Endothelial cell of coronary artery (primary cell): ENCODE measurements at places on chromosomes 4 and X. TPM values are rescaled to one million over a fixed set of nuclear protein-coding genes. Genes with fewer than 3 reads are reported as not detected.

The OPN1MW2 gene
- total RNA-seq = not detected in 2 replicates

The PCSK1N gene
- not detected in 2 replicates for total RNA-seq

The IL2RG gene
- total RNA-seq = not detected in 2 replicates

The PNMA5 gene
- not detected in 2 replicates for total RNA-seq

The CT45A2 gene
- not detected in 2 replicates for total RNA-seq

The ZNF711 gene
- 1.5 and 1.7 TPM in 2 replicates for total RNA-seq

The PNMA6A gene
- total RNA-seq = 0.85 and 0.99 TPM in 2 replicates

The BBS7 gene
- 14.2 and 14.7 TPM in 2 replicates for total RNA-seq

The POLN gene
- 3.1 and 5.9 TPM in 2 replicates for total RNA-seq

The CORIN gene
- total RNA-seq = 0.09 and 1.9 TPM in 2 replicates

The XPNPEP2 gene
- total RNA-seq = not detected in 2 replicates

The RAI2 gene
- 0.09 TPM in 1 of 2 replicates, not detected in the other for total RNA-seq

The UGT2A1 gene
- 0.27 and 0.85 TPM in 2 replicates for total RNA-seq

The ARL13A gene
- not detected in 2 replicates for total RNA-seq

The NALF2 gene
- under 0.01 and 0.09 TPM in 2 replicates for total RNA-seq

The CISD2 gene
- 43.9 and 44.6 TPM in 2 replicates for total RNA-seq

The SLC25A4 gene
- 7.5 and 14.0 TPM in 2 replicates for total RNA-seq

The SMAD1 gene
- total RNA-seq = 34.7 and 41.7 TPM in 2 replicates

The TMEM31 gene
- total RNA-seq = not detected in 2 replicates

The TMEM128 gene
- 13.3 and 14.6 TPM in 2 replicates for total RNA-seq

The SPANXN3 gene
- not detected in 2 replicates for total RNA-seq

The CLDN22 gene
- total RNA-seq = not detected in 2 replicates

The PKD2 gene
- total RNA-seq = 35.6 and 66.0 TPM in 2 replicates

The GATA1 gene
- not detected in 2 replicates for total RNA-seq

The QRFPR gene
- not detected in 2 replicates for total RNA-seq

The STBD1 gene
- total RNA-seq = 2.7 and 6.1 TPM in 2 replicates

The HERC6 gene
- total RNA-seq = 2.9 and 3.1 TPM in 2 replicates

The RENBP gene
- total RNA-seq = 1.6 and 2.1 TPM in 2 replicates

The PABPC1L2B gene
- not detected in 2 replicates for total RNA-seq

The RHOXF2B gene
- not detected in 2 replicates for total RNA-seq

The SCRG1 gene
- under 0.01 TPM in 1 of 2 replicates, not detected in the other for total RNA-seq

The ARFIP1 gene
- 31.5 and 35.2 TPM in 2 replicates for total RNA-seq
